Femur (tissue), 1 donor: ENCODE measurements at places on chromosomes 13 and 19.

- no peak for DNase-seq
Measured at GRCh38 chr13:96744367-96745331, 249.6 kb downstream of the OXGR1 start.

DNA sequence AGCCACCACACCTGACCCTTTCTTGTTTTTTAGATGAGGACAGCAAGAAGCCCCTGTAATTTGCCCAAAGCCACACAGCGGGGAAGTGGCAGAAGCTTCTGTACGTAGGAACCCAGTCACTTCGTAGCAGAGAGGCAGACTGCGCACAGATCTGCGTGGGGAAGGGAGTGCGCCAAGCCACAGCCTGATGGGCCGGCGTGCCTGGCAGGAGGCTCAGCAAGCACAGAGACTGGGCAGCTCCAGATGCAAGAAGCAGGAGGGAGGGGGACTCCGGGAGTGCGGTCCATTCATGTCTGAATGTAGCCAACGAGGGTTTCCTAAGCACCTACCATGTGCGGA is 347 bp upstream of the TJP3 start:
- no peak for DNase-seq

DNA sequence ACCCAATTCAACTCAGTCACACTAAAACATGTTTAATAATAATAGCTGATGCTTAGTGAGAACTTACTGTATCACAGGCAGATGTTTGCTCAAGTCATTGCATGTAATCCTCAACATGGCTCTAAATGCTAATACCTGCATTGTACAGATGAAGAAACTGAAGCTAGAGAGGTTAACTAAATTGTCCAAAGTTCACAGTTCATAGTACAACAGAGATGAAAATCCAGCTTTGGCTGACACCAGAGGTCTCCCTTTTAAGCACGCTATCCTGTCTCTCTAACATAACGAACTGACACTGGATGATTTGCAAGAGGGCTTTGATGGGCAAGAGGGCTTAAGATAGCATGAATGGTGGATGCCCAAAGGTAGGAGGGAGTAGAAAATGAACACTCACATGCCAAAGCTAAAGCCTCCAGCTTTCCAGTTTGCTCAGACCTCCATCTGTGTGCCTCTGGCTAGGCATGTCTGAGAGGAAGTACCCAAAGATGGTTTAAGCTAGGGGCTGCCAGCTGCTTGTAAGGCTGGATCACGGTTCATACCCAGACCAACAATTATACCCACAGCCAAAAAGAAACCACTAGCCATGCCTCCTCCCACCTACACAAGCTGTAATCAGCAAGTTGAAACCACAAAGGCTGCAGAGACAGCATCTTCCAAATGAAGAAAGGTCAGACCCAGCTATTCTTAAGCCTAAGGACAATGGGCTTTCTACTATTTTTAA is 196.9 kb upstream of the UBL3 start:
- peak; percentile 36 for DNase-seq

DNA sequence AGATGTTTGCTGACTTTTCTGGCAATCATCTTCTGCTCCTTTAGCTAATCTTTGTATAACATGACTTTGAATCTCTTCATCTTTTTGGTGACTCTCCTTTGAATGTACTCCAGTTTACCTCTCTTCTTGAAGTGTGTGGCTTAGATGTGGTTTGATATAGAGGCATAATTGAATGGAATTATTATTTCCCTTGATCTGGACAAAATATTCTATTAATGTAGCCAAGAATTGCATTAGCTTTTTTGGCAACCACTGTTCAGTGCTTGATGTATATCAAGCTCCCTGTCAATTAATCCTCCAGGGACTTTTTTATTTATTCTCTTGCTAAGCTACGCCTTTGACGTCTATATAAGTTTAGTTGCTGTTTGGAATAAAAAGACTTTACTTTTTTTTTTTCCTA is 490.8 kb downstream of the PCDH20 start:
- no peak for DNase-seq

GRCh38 chr13:36101157-36101556 is 30.0 kb downstream of the DCLK1 start:
- no peak for DNase-seq

GRCh38 chr13:105353654-105354053 is 1181.8 kb downstream of the EFNB2 start:
- no peak for DNase-seq

- DNase-seq, result peak; percentile 62
Measured at GRCh38 chr19:17687857-17688784, at the start of gene UNC13A. UNC13A (minus strand) TSS chr19:17688354; CDS start chr19:17688199, 155 bp downstream.

GRCh38 chr13:85582890-85583289 is 216.3 kb downstream of the SLITRK6 start:
- no peak for DNase-seq

DNA sequence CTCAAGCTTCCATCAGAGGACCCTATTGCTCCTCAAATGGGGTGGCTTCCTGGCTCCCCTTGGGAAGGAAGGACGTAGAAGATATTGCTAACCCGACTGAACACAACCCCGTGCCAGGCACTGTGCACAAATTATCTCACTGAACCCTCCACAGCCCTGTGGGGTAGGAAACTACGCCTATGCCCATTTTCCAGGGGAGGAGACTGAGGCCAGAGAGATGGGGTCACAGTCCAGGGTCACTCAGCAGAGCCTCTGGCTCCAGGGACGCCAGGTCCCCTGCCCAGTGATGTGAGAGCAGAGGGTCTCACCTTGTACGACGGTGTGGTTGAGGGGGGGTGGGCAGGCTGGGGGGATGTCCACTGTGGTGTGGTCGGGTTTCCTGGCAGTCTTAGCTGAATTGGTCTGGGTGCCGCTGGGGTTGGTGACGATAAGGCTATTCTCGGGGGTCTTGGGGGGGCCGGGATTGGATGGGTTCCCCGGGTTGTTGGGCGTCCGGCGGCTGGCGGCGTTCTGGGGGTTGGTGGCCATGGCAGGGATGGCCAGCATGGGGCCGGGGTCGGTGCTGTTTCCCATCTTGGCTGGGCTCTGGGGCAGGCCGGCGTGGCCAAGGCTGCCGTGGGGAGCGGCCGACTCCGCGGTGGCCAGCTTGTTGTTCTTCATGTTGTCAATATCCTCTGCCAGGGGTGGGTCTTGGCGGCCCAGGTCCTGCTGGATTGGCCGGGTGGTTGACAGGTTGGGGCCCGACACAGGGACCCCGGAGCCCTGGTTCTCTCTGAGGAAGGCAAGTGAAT is 136.2 kb downstream of the IER2 start:
- DNase-seq, result no peak

GRCh38 chr13:42028113-42028799 is 20.2 kb upstream of the DGKH start:
- DNase-seq, result no peak

DNA sequence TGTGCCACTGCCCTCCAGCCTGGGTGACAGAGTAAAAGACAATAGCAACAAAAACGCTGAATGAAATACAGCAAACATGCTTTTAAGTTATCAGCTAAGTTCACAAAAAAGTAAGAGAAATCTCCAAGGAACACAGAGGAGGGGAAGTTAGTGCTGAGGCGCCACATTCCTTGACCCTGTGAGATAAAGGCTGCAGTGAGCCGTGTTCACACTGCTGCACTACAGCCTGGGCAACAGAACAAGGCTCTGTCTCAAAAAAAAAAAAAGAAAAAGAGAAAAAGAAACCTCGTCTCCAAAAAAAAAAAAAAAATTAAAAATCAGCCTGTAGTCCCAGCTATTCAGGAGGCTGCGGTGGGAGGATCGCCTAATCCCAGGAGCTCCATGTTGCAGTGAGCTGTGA is 16.3 kb upstream of the DOCK6 start:
- no peak for DNase-seq

DNA sequence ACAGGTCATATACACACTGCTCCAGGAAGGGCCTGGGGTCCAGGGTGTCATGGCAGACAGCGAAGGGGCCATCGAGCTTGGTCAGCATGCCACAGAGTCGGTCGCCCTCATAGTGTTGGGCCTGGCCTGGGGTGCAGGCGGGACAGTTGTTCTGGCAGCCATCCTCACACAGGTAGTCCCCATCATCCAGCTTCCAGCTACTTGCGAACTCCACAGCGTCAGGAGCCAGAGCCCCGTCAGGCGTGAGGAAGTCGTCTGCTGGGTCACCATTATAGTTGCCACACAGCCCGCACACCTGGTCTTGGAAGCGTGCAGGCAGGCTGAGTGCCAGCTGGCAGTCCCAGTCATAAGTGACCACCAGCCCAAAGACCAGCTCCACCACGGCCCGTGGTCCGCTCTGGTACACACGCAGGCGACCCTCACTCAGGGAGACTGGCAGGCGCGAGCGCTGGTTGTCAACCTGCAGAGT is 16.2 kb downstream of the FCGBP start:
- DNase-seq, result no peak

GRCh38 chr19:2973229-2973628 is 4.1 kb upstream of the TLE6 start:
- no peak for DNase-seq

- no peak for DNase-seq
Measured at GRCh38 chr13:102974317-102975087, 91.7 kb downstream of the SLC10A2 start.

DNA sequence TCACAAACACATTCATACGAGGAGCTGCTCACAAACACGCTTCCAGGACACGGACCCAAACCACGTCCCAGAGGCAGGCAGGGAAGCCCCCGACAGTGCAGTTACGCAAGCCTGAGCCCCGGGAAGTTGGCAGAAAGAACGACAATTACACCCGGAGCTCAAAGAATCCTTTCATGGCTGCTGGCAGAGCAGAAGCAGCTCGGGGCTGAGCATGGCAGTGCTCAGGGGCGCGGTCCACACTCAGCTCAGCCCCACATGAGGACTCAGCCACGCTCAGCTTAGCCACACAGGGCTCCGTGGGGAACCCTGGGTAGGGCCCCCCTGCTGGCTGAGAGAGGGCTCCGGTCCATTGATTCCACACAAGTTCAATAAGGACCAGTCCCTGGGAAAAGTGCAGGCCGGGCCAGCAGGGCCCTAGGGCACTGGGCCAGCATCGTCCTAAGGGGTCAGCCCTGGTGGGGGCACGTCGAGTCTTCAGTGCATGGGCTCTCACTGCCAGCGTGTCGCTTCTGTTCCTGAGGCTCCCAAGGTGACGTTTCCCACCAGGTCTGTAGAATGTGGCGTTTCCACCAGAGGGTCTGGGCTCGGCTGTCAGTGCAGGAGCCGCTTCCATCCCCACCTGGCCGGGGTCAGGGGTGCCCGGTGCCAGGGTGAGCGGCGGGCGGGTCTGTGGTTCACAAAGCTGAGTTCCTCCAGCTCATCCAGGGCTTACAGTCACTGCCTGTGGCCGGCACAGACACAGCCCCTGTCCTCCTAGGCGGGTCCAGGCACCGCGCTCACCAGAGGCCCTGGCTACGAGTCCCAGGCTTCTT is 23.1 kb downstream of the GAS6 start:
- peak; percentile 71 for DNase-seq

- DNase-seq, result no peak
Measured at GRCh38 chr13:27147530-27148170, 24.0 kb downstream of the USP12 start.

DNA sequence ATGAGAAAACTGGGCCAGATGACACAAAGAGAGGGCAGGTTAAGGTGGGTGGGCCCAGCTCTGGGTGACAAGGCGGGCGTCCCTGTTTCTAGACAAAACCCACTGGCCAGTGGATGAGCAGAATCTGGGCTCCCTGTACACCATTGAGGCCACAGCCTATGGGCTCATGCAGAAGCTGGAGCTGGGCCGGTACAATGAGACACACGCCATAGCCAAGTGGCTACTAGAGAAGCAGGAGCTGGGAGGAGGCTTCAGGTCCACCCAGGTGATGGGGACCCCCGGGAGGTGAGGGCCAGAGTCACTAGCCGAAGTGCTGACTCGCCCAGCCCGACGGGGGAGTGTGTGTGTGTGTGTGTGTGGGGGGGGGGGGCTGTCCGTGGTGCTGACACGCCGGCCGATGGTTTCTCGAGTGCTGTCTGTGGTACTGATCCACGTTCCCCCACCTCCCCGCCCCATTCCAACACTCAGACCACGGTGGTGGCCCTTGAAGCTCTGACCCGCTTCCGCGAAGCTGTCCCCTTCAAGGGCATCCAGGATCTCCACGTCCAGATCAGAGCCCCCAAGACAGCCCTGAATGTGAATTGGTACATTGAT is 24.3 kb upstream of the SHFL start:
- DNase-seq, result no peak

GRCh38 chr19:45171211-45171623 is 6.8 kb downstream of the TRAPPC6A start:
- DNase-seq, result no peak

- DNase-seq, result no peak
Measured at GRCh38 chr19:15154002-15154612, 46.7 kb downstream of the NOTCH3 start.

- no peak for DNase-seq
Measured at GRCh38 chr19:35549174-35549788, 3.9 kb downstream of the TMEM147 start.

DNA sequence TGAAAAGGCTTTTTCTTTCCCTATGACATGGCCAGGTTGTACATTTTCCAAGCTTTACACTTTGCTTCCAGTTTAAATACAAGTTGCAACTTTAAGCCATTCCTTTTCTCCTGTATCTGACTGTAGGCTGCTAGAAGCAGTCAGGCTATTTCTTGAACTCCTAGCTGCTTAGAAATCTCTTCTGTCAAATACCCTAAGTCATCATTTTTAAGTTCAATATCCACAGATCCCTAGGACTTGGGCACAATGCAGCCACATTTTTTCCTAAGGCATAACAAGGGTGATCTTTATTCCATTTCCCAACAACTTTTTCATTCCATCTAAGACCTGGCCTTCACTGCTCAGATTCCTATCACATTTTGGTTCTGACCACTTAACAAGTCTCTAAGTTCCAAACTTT is 142.7 kb upstream of the TUBA3C start:
- DNase-seq, result no peak

GRCh38 chr19:296476-297225 is 5.4 kb upstream of the PLPP2 start:
- no peak for DNase-seq

DNA sequence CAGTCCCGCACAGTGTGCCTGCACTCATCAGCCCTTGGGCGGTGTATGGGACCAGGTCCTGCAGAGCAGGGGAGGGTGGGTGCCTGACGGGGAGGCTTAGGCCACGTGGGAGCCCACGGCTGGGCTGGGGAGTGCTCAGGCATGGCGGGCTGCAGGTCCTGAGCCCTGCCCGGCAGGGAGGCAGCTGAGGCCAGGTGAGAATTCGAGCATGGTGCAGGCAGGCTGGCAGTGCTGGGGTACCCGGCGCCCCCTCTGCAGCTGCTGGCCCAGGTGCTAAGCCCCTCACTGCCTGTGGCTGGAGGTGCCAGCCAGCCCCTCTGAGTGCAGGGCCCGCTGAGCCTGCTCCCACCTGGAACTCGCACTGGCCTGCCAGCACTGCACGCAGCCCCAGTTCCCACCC is 630.9 kb upstream of the PCDH20 start:
- no peak for DNase-seq

DNA sequence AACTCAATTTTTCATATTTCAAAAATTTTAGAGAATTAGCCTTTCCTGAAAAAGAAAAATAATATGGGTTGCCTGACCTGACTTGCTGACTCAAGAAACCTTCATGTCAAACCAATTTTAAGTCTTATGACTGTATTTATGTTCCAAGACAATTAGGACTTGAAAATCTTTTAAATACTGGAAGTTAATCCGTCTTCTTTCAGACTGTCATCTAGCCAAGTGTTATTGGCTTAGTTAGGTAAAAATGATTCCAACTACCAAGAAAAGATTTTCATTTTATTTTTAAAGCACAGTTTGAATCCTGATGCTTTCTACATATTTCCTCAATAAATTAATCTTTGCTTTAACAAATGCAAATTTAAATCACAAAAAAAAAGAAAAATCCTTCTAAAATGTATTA is 337.6 kb downstream of the SLITRK6 start:
- DNase-seq, result no peak
